Left lung (tissue), 14 donors: ENCODE measurements at places on chromosomes 13 and 19.

- no peak for DNase-seq
Observed at GRCh38 chr19:30799865-30800755, 427.9 kb downstream of the ZNF536 start.

DNA sequence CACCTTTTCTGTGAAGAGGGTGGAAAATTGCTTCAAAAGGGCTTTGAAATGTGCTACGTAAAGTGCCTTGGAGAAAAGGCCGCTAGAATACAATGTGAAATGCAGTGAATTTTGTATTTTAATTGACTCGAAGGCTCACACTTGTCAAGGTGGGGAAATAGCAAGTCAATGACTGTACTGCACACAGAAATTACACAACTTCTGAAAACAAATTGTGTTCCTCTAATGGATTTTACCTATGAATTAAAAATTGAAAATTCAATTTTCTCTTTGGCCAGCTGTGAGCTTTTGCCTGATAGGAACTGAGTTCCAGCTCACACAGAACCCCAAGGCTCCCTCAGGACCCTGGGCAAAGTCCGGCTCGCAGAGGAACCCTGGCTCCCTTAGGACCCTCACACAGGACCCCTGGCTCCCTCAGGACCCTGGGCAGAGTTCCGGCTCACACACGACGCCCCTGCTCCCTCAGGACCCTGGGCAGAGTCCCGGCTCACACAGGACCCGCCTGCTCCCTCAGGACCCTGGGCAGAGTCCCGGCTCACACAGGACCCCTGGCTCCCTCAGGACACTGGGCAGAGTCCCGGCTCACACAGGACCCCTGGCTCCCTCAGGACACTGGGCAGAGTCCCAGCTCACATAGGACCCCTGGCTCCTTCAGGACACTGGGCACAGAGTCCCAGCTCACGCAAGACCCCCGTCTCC is 324.9 kb downstream of the UQCRFS1 start:
- no peak for DNase-seq

- no peak for DNase-seq
Observed at GRCh38 chr13:50509771-50510441, 333.6 kb downstream of the DLEU7 start.

- no peak for DNase-seq
Observed at GRCh38 chr13:111897178-111897845, 169.6 kb upstream of the SOX1 start.

DNA sequence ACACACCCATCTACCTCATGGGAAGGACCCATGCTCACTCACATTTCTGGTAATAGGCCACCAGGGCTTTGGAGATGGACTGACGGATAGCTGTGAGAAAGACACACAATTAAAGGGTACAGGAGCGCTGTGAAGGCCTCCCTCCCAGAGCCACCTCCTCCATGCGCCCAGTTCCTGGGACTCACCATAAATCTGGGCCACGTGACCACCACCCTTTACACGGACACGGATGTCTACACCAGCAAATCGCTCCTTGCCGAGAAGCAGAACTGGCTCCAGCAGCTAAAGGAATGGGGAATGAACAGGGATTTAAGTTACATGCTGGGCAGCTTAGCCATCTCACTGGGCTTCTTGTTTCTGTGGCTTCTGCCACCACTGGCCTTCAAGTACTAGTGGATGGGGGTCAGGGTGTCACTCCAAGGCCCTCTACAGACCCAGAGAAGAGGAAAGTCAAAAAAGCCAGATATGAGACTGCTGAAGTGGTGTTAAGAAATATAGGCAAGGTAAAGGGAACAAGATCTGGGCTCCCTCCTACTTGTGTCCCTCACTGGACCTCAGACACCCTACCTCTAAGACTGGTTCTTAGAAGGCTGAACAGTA is 2.2 kb downstream of the RPS16 start:
- no peak for DNase-seq

GRCh38 chr19:21626924-21627697 is 121.7 kb downstream of the ZNF429 start:
- no peak for DNase-seq

DNA sequence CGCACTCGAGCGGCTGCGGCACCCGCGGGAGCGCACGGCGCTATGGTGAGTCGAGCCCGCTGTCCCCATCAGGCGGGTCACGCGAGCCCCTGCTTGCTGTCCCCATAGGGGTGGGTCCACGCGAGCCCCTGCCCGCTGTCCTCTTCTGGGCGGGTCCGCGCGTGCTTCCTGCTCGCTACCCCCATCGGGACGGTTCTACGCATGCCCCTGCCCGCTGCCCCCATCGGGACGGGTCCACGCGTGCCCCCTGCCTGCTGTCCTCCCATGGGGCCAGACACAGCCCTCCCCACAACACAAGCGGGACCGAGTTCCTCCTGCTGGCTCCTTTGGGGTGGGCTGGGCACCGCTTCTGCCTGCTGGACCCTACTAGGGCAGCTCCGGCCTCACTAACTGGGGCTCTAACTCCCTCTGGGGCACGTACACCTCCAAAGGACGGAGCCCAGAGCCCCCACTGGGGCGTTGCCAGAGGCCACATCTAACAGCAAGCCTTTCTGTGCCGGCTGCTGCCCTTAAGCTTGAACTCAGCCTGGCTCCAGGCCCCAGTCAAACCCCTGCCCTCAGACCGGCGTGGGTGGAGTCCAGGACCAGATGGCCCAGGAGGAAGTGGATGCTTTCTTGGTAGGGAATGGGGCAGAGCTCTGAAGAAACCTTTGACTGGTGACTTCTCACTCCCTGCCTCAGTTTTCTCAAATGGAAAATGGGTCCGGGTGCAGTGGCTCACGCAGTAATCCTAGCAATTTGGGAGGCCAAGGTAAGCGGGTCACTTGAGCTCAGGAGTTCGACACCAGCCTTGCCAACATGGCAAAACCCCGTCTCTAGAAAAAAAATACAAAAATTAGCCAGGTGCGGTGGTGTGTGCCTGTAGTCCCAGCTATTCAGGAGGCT is 722 bp downstream of the COLGALT1 start:
- DNase-seq: peak; percentile 92

DNA sequence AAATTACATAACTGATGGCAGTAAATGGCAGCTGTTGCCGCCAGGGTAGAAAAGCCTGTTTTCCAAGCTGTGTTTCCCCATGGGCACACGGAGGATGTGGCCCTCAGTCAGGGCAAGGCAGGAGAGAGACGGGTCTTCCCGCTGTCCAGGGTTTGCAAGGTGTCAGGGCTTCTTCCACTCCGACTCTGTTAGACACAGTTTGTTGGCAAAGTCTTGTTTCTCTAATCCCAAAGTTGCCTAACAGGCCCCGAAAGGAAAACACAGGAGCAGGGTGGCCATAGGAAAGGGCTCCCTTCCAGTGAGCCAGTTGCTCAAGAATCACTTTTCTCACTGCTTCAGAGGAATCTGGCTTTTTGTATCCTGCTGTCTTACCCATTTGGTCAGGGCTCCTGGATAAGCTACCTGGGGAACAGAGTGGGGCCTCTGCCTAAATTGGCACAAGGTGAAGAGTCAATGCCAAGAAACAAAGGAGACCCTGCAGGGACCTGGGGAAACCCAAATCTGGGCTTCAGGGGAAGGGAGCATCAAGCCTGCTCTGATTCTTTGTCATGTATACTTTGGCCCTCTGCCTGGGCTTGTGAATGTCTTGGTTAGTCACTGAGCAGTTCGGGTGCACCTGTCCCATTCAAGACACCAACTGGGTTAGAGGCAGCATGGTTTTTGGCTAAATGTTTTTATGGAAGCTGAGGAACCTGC is 29.0 kb upstream of the CXCL17 start:
- no peak for DNase-seq
